Mesenchymal stem cell (in vitro differentiated cells and primary cell): ENCODE measurements at places on chromosomes 5 and 9.
A peak's percentile ranks its signal among the peaks of the same experiment; 100 is the strongest.

DNA sequence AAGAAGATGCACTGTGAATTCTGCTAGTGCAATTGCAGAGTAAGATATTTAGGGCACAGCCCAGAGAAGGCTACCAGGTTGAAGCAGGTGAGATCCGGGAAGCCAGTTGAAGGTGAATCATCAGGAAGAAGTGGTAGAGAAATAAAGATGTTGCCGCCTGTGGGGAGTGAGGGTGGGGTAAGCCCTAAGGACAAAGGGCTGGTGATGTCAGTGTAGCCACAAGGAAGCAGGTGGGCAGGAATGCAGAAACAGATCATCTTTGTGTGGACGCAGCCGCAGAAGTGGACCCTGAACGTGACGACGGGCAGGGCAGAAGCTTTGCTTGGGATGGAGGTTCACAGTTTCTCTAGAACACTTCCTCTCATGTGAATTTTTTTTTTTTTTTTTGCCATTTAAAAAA, 164.2 kb downstream of the ACTL7B start:
- no peaks in the 10 kb centered on the region for H3K27me3 ChIP-seq
- DNase-seq = no peak
- no peak overlapping the region for H3K27ac ChIP-seq
- H3K4me3 ChIP-seq = no peak overlapping the region

GRCh38 chr5:107401470-107402122, 269.1 kb downstream of the EFNA5 start:
- no peaks in the 10 kb centered on the region for H3K27me3 ChIP-seq

GRCh38 chr5:150658121-150658520, 2.9 kb upstream of the MYOZ3 start:
- DNase-seq = no peak
- H3K4me1 ChIP-seq = peaks cover 15% of the 10 kb centered on the region
- H3K4me3 ChIP-seq = no peak overlapping the region
- H3K27ac ChIP-seq = no peak overlapping the region
- H3K27me3 ChIP-seq = peaks cover 16% of the 10 kb centered on the region
- no peaks in the 10 kb centered on the region for H3K36me3 ChIP-seq

DNA sequence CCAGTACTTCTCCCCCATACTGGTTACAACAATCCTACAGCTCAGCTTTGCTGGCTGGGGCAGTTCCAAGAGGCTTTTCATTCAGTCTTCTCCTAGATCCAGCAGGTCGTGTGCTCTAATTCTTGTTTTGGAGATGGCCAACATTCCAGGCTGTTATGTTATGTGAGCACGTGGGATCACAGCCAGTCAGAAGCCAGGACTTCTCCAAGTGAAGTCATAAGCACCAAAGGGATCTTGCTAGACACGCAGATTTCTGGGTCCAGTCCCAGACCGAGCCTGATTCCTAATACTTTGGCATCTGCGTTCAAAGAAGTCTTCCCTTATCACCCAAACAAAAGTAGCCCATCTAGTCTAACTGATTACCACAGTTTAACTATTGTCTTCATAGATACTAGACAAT, 1.4 kb upstream of the LARP1 start:
- no peak overlapping the region for H3K27ac ChIP-seq
- peaks cover 11% of the 10 kb centered on the region for H3K4me1 ChIP-seq
- H3K27me3 ChIP-seq = no peaks in the 10 kb centered on the region
- H3K4me3 ChIP-seq = peak overlapping the region; percentile 80
